ENCODE measurements at places on chromosomes 4 and X.
A peak's percentile ranks its signal among the peaks of the same experiment; 100 is the strongest.

GRCh38 chrX:2343413-2343812, 157.4 kb downstream of the DHRSX start:
- no peak for DNase-seq

GRCh38 chrX:19772096-19772821, 115.1 kb downstream of the SH3KBP1 start:
- DNase-seq = no peak

GRCh38 chrX:85859426-85859825, 187.9 kb downstream of the CHM start:
- DNase-seq = no peak

DNA sequence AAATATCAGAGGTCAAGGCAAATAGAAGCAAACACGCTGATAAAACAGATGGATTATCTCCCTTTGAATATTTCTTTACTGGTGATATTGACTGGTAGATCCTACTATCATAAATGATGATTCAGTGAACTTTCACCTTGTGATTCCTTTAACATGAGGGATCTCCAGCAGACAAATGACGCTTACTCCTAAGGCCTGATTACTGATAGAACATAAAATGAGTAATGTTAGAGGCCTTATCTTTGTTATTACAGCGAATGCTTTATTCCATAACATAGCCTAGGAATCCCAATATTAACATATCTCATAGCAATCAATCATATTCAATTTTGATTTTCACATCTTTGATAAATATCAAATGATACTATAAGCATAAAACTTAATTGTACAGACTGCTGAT, 152.3 kb downstream of the SLC10A7 start:
- DNase-seq = no peak

DNA sequence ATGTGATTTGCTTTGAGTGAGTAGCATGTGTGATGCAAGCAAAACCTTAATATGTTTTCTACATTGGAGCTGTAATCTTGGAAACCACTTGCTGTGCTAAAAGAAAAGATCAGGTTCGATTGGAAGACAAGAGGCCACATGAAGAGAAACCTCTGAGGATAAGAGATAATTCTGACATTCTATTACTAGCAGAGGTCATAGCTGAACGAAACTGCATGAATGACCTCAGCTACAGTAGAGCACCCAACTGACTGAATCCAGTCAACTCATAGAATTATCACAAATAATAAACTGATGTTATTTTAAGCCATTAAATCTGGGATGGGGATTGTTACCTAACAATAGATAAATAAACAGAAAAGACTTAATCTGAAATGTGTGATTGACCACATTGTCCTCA, 147.1 kb downstream of the CAMK2D start:
- DNase-seq = no peak

GRCh38 chrX:29447867-29448266, 767.5 kb upstream of the MAGEB2 start:
- no peak for DNase-seq

- DNase-seq = no peak
These were observed 44.1 kb upstream of the SEC24B start for GRCh38 chr4:109389369-109390114.

DNA sequence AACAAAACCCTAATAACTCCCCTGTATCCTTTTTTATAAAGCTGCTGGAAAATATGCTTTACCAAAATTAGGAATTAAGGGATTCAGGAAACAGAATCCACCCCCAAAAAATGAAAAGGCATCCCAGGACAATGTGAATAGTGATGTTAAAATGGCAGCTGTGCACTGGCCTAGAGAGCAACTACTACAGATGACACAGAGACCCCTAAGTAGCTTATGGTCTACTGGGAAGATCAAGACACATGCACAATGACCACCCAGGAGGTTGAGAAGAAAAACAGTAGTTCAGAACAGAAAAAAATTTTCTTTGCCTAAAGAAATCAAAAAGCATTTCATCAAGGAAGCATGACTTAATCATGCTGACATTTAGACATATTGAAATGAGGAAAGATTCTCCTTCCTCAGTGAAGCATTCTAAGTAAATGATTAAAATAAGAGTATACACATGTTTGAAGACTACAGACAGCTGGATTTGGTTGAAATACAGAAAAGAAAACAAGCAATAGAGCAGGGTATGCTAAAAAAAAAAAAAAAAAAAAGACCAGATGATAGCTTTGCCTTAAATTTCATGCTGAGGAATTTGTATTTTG, 117.3 kb downstream of the WDFY3 start:
- DNase-seq = no peak

- DNase-seq = no peak
These were observed 152.9 kb downstream of the NHS start for GRCh38 chrX:17527922-17528321.

DNA sequence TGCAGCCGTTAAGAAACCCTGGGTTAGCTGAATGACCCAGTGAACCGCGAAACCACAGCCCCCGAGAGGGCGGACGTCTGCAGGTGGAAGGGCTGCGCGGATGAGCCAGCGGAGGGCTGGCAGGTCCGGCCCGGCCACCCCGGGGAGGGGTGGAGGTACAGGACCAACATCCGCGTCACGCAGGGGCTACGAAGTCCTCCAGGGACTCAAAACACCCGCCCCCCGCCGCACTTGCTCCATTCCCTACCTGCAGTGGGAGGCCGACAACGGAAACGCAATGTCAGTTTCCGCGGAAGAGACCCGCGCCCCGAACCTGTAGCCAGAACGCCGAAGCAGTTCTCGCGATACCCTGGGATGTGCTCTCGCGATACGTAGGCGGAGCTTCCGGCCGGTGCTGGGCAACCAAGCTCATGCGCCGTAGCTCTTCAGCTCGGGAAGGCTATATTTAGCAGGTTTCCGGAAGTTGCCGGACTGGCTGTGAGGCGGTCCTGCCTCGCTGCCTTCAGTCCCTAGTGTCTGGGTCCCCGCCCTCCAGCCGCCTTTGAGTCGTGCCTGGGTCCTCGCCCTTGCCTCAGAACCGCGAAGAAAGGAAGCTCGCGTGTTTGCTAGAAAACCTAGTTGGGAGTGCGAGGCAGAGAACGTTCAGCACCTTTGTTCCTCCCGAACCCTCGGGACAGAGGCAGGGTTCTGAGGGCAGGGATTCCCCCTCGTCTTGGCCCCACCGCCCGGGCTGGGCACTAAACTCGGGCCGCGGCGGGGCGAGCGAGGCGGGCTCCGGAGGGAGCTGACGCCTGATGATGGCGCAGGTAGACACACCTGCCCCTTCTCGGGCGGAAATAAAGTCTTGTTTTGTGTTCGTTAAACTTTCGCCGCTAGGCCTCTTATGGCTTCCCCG, at the start of the genes OFD1 and TRAPPC2:
Gene OFD1 (plus strand): TSS at position 471 of the 895 bp plus-strand sequence. CDS start 324 bp downstream, at position 795.
Gene TRAPPC2 (minus strand): TSS at position 343 of the 895 bp plus-strand sequence. CDS start 14,657 bp downstream, outside the sequence.
- peak; percentile 88 for DNase-seq

DNA sequence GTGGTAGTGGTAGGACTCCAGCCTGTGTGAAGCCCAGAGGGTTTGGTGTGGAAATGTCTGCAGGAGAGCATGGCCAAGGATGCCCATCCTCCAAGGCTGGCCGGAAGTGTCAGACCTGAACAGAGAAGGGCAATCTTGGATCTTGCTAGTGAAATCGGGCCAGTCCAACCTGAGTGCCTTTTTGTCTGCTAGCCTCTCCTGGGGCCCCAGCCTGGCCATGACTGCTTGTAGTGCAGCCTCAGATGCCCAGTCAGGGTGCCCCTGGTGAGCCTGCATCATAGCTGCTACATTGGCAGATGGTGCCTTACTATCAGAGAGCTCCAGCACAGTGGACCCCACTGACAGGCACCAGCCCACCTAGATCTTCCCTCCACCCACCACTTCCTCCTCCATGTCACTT, 99.3 kb upstream of the PCDH18 start:
- no peak for DNase-seq

- no peak for DNase-seq
These were observed 5.7 kb downstream of the ARHGAP10 start for GRCh38 chr4:147737623-147738022.

GRCh38 chr4:61741327-61742096, 541.4 kb downstream of the ADGRL3 start:
- DNase-seq = no peak

DNA sequence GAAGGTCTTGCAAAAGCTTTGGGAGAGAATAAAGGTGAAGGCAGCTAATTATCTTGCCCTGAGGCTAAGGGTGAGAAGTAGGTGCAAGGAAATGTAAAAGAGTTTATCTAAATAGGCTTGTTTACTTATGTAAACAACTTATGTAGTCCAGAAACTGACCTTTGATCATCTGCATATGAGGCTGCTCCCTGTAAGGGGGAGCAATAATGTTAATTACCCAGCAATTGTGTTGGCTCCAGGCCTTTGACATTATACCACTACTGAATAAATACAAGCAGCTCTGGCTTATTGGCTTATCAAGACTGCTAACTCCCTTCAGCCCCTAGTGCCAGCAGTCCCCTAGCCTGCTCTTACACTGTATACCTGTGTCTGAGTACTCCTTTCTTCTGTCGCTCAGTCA, 303.7 kb upstream of the GNPDA2 start:
- DNase-seq = no peak

DNA sequence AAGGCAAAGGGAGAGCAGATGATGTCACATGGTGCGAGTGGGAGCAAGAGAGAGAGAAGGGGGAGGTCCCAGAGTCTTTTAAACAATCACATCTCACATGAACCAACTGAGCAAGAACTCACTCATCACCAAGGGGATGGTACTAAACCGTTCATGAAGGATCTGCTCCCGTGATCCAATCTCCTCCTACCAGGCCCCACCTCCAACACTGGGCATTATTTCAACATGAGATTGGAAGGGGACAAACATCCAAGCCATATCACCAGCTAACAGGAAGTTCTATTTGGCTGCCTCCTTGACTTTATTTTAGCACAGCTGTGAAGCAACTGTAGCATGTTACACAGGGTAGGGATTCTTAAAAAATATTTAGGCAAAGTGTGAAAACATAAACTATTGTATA, 102.5 kb downstream of the DDIT4L start:
- DNase-seq = no peak

DNA sequence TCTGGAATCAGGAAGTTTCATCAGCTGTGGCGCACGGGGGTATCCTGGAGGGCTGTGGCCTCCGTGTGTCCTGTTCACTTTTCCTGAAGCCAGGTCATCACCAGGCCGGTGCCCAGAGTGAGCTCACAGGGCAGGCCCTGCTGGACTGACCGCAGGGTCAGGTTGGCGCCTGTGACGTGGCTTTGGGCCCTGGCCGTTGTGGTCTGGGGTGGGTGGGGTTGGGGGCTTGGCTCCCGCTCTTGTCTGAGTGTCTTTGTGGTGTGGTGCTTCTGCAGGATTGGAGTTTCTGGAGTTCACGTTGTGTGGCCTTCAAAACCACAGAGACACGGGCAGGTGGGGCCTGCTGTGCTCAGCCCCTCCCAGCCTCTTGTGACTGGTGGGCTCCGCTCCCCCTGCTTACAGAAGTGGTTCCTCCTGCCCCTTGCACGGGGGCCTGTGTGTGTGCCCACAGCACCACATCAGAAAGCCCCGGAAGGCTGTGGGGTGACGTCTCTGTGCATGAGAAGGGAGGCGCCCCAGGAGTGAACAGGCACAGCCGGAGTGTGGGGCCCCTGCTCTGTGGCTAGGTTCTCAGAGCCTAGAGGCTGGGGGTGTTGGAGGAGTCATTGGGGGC, 9.5 kb downstream of the RGS12 start:
- no peak for DNase-seq

DNA sequence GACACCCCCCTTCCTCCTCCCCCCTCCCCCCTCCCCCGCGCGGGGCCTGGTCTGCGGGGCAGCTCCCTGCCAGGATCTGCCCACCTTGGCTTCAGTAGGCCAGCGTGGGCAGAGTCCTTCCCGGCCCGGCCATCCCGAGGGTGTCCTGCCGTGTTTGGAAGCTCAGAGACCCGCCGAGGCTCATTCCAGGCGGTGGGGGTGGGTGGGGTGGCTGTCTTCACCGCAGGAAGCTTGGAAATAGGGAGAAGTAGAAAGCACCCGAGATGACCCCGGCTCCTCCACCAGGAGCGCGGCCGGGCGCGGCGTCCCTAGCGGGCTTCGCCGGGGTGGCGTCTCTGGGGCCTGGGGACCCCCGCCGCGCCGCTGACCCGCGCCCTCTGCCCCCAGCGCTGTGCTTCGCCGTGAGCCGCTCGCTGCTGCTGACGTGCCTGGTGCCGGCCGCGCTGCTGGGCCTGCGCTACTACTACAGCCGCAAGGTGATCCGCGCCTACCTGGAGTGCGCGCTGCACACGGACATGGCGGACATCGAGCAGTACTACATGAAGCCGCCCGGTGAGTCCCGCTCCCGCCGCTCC, 1.6 kb downstream of the NAT8L start:
- DNase-seq = no peak
